ENCODE measurements at places on chromosomes 11 and 22. TPM values are rescaled to one million over a fixed set of nuclear protein-coding genes. Genes with fewer than 3 reads are reported as not detected.

Gene OR8K3
- total RNA-seq: not detected

Gene HPX
- total RNA-seq: 0.67 TPM

Gene VPREB1
- total RNA-seq: not detected

Gene PAX6
- total RNA-seq: 0.90 TPM

Gene CST6
- not detected for total RNA-seq

Gene KIAA1671
- total RNA-seq: 9.7 TPM

Gene FOLH1
- not detected for total RNA-seq

Gene SSRP1
- total RNA-seq: 248 TPM

Gene ARHGAP20
- not detected for total RNA-seq

Gene PCNX3
- 33.5 TPM for total RNA-seq

Gene AMOTL1
- 8.9 TPM for total RNA-seq

Gene OVOL1
- total RNA-seq: not detected

Gene KREMEN1
- 1.9 TPM for total RNA-seq

Gene KRTAP5-10
- not detected for total RNA-seq

Gene APOA4
- not detected for total RNA-seq

Gene CADM1
- total RNA-seq: 21.8 TPM

Gene MMP12
- not detected for total RNA-seq

Gene CHRM4
- 0.78 TPM for total RNA-seq

Gene CSRP3
- total RNA-seq: not detected

Gene NXPE2
- not detected for total RNA-seq

Gene SMTNL1
- not detected for total RNA-seq
